Stimulated activated CD8-positive, alpha-beta memory T cell treated with anti-CD3 and anti-CD28 coated beads, Interleukin-4, amount 100 ng/mL, for 4 hours (primary cell): ENCODE measurements at places on chromosomes 6 and 20.
A peak's percentile ranks its signal among the peaks of the same experiment; 100 is the strongest.

GRCh38 chr6:49849213-49849907 lies 17.0 kb downstream of the CRISP1 start:
- DNase-seq: no peak

- DNase-seq: no peak
Observed at GRCh38 chr20:43255877-43256276, 66.2 kb upstream of the PTPRT start.

GRCh38 chr6:48069280-48069679 lies 41.7 kb downstream of the PTCHD4 start:
- no peak for DNase-seq

DNA sequence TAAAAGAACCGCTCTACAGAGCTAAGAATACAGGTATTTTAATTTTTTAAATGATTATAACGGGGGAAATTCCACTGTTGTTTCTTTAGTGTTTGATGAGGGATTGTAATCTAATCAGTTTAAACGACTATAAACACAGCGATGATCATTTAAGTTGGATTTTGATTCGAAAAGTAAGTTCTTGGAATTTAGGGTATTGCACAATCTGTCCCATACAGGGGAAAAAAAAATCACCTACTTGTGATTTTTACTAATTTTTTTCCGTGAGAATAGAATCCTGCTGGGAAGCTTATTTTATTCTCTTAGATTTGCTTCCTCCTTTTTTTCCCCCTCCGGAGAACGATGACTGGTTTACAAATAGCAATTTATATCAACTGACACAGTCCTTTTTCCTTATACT lies 108.0 kb downstream of the LAMA2 start:
- DNase-seq: no peak

DNA sequence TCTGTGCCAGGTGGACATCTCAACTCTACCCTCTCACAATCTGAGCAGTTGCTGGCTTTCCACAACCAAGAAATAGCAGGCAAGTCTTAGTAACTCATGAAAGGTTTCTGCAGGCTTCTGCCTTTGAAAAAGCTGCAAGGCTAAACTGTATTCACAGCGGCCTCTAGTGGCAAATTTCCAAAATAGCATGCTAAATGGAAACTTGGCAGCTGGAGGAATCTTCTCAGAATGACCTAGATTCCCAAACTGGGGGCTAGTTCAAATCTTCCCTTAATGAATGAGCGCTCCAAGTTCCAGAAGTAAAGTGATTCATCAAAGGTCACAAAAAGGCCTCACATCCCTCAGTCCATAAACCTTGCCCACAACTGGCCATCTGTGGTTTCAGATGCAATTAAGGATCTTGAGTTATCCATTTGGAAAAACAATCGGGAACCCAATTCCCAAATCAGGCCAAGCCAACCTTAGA lies 11.9 kb upstream of the CPNE5 start:
- no peak for DNase-seq

- DNase-seq: no peak
Observed at GRCh38 chr6:50271266-50271665, 221.5 kb upstream of the DEFB112 start.

- no peak for DNase-seq
Observed at GRCh38 chr6:6405997-6406714, 85.7 kb upstream of the F13A1 start.

GRCh38 chr20:33686984-33687366 lies 790 bp upstream of the E2F1 start:
- DNase-seq: no peak

DNA sequence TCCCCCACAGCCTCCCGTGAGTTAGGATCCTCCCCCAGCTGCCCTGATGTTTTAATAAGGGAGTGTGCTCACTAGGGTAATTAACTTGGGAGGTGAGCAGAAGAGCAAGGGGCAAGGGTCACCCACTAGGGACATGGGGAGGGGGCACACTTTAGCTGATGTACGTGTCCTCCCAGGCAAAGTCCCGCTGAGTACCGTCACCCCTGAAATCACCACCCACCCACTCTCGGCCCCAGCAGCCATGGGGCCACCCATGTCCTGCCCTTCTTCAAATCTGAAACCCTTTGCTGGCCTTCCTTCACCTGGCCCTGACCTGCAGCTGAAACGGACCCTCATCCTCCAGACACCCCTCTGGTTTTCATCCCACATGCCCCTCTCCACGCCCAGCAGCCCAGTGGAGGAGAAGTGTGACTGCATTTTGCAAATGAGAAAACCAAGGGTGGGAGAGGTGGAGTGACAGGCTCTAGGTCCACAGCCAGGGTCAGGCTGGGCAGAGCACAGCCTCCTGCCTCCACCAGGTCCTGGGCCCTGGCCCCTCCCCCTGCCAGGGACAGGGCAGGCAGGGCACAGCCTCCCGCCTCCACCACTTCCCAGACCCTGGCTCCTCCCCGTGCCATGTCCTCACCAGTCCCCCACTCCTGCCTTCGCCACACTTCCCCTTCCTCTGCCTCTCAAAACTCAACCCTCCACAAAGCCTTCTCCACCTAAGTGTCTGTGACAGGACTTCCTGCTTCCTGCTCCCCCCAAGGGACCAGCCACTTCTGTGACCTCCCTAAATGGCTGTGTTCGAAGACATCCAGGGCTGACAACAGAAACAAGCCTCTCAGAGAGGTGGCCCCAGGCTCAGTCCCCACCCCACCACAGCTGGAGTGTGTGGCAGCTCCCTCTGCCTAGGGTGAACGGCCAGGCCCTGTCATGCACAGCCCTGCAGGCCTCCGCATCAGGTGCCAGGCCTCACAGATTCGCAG lies 15.1 kb downstream of the ACSS1 start:
- DNase-seq: no peak

DNA sequence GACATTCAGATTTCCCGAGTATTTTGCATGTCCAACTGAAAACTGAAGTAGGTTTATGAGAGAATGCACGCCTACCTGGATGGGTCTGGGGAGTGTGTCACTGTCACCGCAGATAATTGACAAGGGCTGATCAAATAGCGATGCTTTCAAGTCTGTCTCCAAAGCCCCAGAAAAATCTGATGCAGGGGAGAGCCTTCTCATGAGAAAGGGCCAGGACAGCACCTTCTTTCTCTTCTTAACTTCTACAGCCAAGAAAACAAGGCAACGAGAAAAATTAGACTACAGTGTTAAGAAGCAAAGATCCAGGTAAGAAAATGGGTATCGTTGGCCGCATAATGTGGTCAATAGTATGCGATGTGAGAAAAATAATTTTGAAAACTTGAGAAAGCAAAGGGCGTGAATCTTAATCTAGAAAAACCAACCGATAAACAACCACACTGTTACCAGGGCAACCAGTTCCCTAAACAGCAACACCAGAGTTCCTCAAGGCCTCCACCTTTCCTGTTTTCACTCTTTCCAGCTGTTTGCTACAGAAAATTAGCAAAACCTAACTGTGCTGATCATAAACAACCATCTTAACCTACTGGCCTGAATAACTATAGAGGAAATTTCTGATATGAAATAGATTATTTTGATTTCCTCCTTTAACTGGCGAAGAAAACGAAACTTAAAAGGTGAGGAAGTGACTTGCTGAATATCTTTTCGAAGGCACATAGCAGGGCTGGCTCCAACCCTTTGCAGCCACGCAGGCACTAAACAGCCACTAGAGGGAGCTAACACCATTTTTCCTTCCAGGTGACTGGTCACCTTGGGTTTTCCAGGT lies 2.6 kb downstream of the TAGAP start:
- DNase-seq: peak; percentile 41

DNA sequence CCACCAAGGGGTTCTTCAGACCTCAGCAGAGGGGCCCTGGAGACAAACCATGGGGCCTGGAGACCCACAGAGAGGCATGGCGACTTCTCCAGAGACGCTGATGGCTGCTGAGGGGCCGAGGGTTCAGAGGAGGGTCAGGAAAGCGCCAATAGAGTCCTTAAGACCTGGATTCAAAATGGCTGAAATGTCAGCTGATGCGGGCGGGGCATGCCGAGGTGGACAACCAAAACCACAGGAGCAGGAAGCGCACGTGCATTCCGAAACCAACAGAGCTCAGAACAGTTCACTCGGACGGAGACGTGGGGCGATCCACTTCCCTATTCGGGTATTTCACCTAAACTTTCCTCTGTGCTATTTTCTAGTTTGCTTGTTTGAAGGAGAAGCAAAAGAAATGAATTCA lies 99.9 kb upstream of the RIN2 start:
- no peak for DNase-seq

GRCh38 chr6:124396361-124396760 lies 565.9 kb upstream of the RNF217 start:
- DNase-seq: no peak
